ENCODE measurements at places on chromosomes 12 and 14.

DNA sequence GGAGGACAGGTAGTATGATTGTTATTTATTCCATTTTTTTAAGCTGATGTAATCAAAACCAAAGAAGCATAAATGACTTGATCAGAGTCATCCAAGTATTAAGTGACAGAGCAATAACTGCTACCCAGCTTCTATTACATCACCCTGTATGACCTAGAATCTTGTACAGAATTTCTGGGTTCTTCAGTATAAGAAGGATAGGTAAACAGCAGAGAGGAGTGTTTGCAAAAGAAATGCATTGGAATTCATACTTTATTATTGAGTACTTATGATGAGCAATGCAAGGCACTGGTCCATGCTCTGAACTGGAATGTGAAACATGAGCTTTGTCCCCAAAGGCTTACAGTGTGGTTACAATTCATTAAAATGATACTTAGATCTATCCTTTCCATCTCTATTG lies 916.8 kb downstream of the DIO2 start:
- no peak for DNase-seq

- no peak for DNase-seq
Measured at GRCh38 chr12:19201661-19202060, 72.1 kb downstream of the PLEKHA5 start.

- DNase-seq, result no peak
Measured at GRCh38 chr12:109689426-109689825, 24.2 kb upstream of the FAM222A start.

GRCh38 chr12:69684466-69684865 lies 14.6 kb downstream of the BEST3 start:
- no peak for DNase-seq

- no peak for DNase-seq
Measured at GRCh38 chr12:107731366-107731765, 29.6 kb downstream of the PRDM4 start.

DNA sequence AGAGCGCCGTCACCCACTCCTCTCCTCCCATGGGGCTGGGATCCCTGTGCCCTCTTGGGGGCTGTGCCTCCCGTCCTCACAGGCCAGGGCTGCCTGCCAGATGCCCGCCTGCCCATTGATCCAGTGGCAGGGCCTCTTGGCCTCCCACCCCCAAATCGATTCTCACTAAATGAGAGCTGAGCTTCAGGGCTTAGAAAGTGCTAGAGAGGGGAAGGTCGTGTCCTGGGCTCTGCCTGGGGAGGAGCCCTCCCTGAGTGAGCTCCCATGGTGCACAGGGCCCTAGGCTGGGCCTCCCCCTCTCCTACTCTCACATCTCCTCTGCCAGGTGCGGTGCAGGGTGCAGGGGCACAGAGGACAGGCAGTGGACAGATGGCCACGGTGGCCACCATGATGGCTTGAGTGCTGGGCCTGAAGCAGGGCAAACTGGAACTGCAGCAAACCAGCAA lies 9.2 kb downstream of the BEGAIN start:
- DNase-seq, result no peak

DNA sequence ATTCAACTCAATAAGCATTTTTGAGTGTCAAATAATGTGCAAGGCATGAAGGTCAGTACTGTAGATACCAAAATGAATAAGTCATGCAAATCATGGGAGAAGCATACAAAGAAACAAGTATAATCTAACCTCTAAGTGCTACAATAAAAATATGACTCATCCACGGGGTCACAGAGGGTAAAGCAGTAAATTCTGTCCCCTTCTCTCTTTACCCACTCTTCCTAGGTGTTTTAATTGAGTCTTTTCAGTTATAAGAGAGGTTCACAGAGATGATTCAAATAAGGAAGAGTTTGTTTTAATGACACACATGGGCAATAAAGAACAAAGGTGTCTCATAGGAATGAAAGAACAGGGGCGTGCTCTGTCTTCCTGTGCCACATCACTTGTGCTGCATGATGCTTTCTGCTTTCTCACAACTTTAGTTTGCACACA lies 71.5 kb upstream of the DAAM1 start:
- DNase-seq, result no peak

- DNase-seq, result no peak
Measured at GRCh38 chr14:90839024-90839888, 23.0 kb upstream of the TTC7B start.

All from CD4-positive, alpha-beta memory T cell (primary cell).